ENCODE measurements at places on chromosomes 13 and 19. TPM values are rescaled to one million over a fixed set of nuclear protein-coding genes. Genes with fewer than 3 reads are reported as not detected.
A peak's percentile ranks its signal among the peaks of the same experiment; 100 is the strongest.

Gene QPCTL
- total RNA-seq = 2.2 TPM

Gene TNFRSF19
- total RNA-seq = 9.5 TPM

Gene CLDND2
- total RNA-seq = 0.44 TPM

GRCh38 chr13:50236898-50237318 is 221.7 kb downstream of the KCNRG start:
- DNase-seq = peak; percentile 69

- DNase-seq = peak; percentile 85
Measured at GRCh38 chr19:43534816-43535761, 2.1 kb downstream of the ZNF575 start.

DNA sequence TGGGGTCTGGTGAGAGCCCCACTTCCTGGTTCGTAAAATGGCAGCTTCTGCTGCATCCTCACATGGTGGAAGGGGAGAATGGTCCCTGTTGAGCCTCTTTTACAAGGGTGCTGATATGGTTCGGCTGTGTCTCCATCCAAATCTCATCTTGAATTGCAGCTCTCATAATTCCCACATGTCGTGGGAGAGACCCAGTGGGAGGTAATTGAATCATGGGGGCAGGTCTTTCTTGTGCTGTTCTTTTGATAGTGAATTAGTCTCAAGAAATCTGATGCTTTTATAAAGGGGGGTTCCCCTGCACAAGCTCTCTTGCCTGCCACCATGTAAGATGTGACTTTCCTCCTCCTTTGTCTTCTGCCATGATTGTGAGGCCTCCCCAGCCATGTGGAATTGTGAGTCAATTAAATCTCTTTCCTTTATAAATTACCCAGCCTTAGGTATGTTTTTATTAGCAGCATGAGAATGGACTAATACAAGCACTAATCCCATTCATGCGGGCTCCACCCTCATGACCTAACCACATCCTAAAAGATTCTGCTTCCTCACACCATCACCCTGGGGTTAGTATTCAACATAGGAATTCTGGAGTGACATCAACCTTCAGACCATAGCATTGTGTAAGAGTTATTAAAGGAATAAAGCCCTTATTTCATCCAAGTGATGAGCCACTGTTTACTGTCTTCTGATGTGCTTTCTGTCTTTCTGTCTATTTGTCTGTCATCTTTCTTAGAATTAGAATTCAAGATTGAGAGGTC is 159.0 kb upstream of the IRS2 start:
- DNase-seq = no peak

All from muscle of leg (tissue), 16 donors.